GM04504 (cell line): ENCODE measurements at places on chromosomes 5 and 9.

DNA sequence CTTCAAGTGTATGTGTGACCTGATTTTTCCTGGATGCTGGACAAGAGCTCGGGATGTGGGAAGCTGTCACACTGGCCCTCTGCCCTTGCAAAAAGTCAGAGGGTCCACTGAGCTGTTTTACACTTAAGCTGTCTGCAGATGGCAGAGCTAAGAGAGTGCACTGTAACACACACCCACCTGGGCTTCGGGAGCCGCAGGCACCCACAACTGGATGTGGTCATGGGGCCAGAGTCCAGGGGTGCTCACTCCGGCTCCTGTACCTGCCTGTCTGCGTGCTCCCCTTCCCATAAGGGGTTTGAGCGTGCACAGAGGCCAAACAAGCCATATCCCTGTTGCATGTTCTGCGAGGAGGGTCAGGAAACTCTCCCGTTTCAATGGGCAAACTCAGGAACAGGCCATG is 82.5 kb downstream of the LRRC70 start:
- no peak for DNase-seq

DNA sequence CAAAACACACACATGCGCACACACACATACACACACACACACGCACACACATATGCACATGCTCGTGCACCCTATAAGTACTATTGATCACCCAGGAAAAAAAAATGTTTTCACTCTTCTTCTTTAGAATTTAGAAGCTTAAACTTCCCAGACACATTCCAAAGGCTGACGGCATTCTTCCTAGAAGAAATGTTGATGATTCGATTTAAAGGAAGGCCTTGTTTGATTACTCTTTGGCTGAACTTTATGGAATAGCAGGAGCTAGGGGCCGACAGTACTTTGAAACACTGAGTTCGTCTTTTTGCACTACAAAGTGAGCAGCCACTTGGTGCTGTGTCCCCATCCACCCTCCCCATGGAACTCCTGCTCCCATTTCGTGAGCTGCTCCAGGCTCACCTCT is 113.2 kb downstream of the EGFLAM start:
- no peak for DNase-seq

DNA sequence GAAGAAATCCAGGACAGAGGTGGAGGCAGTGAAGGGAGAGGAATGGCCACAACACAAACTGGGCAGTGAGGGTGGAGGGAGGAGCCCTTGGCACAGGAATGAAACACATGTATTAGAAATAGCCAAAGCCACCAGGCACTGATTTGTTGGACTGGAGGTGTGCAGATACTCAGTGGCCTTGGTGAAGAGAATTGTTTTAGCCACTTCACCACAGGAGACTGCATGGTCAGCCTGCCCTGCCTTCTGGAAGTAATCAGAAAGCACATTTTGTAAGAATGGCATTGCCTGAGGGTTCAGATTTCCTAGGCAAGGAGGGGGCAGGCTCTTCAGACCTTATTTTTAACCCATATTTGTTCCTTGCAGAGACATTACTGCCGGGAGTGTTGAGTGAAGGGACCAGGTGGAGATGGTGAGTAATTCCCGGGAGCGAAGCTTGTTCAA is 2.2 kb downstream of the SGCD start:
- peak; percentile 53 for DNase-seq

GRCh38 chr9:124040186-124040931 is 28.8 kb downstream of the LHX2 start:
- DNase-seq = no peak

- no peak for DNase-seq
Measured at GRCh38 chr9:87479801-87480201, 17.9 kb upstream of the DAPK1 start.

DNA sequence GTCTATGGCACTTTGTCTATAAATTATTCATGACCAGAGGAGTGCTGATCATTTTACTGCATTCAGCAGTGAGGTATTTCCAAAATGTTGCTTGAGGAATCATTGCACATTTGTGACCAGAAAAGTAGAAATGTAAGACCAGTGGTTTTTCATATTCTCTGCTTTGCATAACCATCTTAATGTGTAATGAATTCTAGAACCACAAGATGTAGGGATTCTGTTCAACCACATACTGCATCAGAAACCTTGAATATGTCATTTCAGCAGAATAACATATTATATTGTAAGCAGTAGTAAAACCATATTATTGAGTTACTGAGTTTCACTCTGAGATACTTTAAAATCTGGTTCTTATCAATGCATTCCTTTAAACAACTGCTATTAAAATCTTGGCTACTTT is 1243.4 kb downstream of the MAT2B start:
- no peak for DNase-seq
